Panc1 (cell line): ENCODE measurements at places on chromosomes 13 and 19.

DNA sequence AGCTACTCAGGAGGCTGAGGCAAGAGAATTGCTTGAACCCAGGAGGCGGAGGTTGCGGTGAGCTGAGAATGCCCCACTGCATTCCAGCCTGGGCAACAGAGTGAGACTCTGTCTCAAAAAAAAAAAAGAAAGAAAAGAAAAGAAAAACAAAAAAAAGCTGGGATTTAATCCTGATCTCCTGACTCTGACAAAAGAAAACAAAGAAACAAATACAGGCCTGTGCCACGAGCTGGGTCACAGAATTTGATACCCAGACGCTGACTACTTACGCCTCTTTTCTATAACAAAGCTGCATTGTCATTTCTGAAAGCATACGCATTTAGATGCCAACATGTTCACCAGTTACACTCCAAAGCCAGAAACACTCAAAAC is 18.2 kb upstream of the GTF2F2 start:
- no peak for DNase-seq

- DNase-seq, result no peak
Observed at GRCh38 chr19:41626278-41626677, 596 bp downstream of the CEACAM4 start.

DNA sequence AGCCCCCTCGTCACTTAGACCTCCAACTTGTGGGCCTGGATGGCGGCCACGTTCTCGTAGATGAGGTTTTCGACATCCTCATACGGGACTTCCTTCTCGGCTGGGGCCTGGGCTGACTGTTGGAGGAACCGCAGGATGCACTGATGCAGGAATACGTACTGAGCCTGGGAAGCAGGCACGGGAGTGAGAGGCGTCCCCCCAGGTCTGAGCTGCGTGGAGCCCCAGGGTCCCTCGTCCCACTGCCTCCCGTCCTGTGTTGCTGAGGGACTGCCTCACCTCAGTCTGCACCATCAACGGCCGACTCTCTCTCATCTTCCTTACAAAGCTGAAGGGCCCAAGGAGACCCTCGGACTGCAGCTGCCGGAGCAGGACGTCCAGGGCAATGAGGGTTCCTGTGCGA is 1.7 kb upstream of the SYT5 start:
- no peak for DNase-seq

GRCh38 chr13:28316129-28316528 is 177.8 kb downstream of the PAN3 start:
- no peak for DNase-seq

DNA sequence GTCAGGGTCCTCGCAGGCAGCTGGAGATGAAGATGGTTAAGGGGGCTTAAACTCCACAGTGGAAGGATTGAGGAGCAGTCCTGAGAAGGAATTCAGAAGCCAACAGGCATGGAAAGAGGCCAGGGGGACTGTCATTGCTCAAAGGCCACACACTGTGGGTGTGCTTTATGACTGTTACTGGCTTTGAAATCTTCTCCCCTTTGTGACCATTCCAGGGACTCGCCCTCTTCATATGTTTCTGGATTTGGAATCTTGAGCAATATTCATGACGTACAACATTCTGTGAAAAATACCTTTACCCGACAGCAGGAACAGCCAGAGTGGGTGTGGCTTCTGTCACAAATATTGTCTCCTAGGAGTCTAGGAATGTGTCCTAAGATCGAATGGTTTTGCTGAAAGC is 16.6 kb downstream of the CEACAM7 start:
- no peak for DNase-seq

GRCh38 chr19:1025960-1026782 is at the start of gene CNN2:
Gene CNN2 (plus strand): TSS chr19:1026608. CDS start chr19:1026662, 54 bp downstream.
- no peak for DNase-seq
